ENCODE measurements at places on chromosomes 4 and X.

DNA sequence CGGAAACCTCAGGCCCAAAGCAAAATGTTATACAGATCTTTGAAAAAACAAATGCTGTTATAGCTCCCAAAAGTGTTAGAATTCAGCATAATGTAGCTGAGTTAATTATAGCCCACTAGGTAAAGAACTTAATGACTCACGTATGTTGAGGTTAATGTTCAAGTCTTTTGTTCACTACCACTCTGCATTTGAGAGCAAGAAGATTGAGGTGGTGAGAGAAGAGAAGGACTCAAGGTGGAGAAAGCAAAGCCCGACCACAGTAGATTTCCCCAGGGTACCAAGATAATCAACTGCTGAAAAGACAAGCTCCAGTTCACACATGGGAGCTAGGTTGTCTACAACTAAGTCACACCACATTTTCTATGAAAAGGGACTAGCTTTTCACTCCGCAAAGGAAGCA lies 480.2 kb downstream of the DTHD1 start:
- no peak for DNase-seq

GRCh38 chr4:138307319-138307718 lies 65.2 kb upstream of the SLC7A11 start:
- DNase-seq, result no peak

DNA sequence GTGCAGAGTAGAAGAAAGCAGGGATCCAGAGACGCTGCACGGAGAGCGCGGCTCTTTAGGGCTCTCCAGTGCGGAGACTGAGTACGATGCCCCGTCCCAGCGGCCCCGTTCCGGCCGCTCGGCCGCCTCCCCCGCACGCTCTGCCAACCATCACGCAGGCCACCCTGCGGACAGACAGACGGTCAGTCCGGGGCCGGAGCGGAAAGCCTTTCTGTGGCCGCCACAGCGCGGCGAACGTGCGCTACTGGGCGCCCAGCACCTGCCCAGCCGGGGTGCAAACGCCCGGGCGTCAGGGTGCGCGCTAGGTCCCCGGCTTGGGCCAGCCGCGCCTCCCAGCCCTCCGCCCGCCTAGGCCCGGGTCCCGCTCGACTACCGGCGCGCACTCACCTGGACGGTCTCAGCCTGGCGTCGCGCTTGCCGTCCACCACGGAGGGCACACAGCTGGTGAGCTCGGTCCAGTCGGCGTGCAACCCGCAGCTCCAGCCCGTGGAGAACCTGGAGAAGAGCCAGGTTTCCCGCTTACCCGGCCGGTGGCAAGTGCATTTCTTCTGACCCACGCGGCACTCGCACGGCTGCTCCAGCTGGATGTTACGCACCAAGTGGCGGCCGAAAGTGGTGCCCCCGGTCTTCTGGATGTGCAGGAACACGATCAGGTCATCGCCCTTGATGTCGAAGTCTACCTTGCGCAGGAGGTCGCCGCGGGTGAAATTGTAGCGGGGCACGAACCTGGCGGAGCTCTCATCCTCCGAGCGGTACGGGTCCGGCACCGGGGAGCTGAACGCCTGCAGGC lies 1.8 kb downstream of the HS6ST2 start:
- DNase-seq, result no peak

DNA sequence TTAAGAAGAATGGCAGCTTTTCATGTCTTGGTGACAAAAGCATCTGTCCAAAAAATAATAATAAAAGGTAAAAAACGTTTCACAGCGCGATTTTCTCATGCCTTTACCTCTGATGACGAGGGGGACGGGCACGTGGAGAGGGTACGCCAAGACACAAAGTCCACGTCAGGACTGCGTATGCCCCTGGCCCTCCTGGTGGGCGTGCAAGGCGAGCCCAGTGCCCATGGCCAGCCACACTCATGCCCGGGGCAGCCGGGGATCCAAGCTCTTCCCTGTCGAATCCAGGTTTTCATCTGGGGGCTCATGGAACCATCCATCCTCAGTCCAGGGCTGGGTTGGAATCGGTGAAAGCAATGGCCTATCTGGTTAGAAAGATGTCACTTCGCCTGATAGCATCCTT lies 176.6 kb downstream of the AFAP1 start:
- DNase-seq, result no peak

DNA sequence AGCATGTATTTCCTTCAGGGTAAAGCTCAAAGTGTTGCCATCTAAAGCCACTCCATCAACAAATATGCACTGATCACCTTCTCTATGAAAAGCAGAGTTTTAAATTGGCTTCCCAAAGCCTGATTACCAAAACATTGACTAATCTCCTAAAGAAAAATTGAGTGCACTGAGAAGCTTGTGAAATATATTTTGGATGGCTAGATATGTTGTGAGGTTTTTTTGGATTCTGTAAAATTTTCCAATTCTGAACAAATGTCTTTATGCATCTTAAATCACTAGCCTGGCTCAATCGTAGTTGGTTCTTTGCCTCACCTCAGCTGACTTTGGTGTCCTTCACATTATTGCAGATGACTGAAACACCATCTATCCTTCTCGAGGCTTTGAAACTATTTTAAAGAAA lies 14.9 kb upstream of the EXOSC9 start:
- DNase-seq, result no peak

DNA sequence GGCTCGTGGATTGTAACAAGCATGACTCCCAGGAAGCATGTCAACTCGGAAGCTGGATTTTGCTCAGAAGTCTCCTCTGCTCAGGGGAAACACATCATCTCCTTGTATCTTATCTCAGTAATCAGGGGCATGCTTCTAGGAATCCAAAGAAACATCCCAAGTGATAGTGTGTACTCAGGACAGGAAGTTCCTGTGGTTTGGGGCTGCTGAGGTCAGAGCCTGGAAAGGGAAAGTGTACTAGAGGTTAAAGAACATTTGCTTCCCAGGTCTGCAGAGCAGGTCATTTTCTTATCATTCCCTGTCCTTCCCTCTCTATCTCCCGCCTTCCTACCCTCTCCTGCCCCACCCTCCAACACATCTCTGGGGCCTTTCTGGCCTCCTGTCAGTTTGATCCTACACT lies 38.8 kb downstream of the SLC34A2 start:
- no peak for DNase-seq

GRCh38 chr4:14254252-14254651 lies 626.7 kb upstream of the BOD1L1 start:
- no peak for DNase-seq

All from NCI-H2171 treated with DMSO at 0.1 percent for 48 hours (cell line).